Occipital lobe (tissue), 3 donors: ENCODE measurements at places on chromosomes 13 and 19. TPM values are rescaled to one million over a fixed set of nuclear protein-coding genes. Genes with fewer than 3 reads are reported as not detected.

DNA sequence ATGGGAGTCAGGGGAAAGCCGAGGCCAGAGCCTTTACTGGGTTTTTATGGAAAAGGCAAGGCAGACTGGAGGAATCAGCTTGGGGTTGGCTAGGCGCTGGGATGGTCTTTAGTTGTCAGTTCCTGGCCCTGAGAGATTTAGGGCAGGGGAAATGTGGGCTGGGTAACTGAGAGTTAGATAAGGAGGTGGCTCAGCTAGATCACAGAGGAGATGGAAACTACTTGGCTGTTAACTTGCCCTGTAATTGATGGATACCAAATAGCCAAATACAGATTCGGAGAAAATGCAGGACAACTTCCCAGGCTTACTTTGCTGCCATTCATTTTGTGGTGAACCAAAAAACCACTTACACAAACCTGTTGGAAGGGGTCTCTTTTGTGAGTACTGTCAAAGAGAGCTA, 54.0 kb downstream of the LRCH1 start:
- DNase-seq = no peak

DNA sequence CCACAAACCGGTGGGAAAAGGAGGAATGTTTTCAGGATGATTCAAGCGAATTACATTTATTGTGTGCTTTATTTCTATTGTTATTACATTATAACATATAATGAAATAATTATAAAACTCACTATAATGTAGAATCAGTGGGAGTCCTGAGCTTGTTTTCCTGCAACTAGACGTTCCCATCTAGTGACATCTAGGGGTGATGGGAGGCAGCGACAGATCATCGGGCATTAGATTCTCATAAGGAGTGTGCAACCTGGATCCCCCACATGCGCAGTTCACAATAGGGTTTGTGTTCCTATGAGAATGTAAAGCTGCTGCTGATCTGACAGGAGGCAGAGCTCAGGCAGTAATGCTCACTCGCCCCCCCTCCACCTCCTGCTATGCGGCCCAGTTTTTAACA, 54.5 kb downstream of the SPTBN4 start:
- DNase-seq = no peak

- DNase-seq = no peak
Observed at GRCh38 chr19:30742406-30742938, 370.3 kb downstream of the ZNF536 start.

DNA sequence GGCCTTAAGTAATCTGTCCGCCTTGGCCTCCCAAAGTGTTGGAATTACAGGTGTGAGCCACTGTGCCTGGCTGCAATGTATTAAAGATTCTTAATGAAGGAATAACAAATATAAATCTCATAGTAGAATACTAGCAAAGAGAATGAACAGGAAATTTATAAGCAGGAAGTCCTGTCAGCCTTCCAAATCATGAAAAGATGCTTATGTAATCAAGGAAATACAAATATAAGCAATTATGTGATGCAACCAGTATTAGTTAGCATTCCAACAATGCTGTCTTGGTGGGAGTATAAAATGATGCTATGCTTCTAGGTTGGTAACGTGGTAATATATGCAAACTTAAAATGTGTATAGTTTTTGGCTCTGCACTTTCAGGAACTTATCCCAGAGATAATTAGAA, 133.8 kb downstream of the PDS5B start:
- no peak for DNase-seq

- no peak for DNase-seq
Observed at GRCh38 chr13:31094331-31095015, 67.2 kb downstream of the HSPH1 start.

GSX1 gene
- total RNA-seq = not detected
